Cardiac muscle cell (in vitro differentiated cells and primary cell): ENCODE measurements at places on chromosomes 1 and 21. TPM values are rescaled to one million over a fixed set of nuclear protein-coding genes. Genes with fewer than 3 reads are reported as not detected.

Gene FAM110D
- total RNA-seq: 4.7 and 6.8 TPM in 2 replicates

Gene FCGR3A
- not detected in 2 replicates for total RNA-seq

Gene PFDN2
- 85.4 and 137 TPM in 2 replicates for total RNA-seq

- DNase-seq: no peak
These were observed 39.7 kb downstream of the NUP210L start for GRCh38 chr1:154115180-154115579.

DNA sequence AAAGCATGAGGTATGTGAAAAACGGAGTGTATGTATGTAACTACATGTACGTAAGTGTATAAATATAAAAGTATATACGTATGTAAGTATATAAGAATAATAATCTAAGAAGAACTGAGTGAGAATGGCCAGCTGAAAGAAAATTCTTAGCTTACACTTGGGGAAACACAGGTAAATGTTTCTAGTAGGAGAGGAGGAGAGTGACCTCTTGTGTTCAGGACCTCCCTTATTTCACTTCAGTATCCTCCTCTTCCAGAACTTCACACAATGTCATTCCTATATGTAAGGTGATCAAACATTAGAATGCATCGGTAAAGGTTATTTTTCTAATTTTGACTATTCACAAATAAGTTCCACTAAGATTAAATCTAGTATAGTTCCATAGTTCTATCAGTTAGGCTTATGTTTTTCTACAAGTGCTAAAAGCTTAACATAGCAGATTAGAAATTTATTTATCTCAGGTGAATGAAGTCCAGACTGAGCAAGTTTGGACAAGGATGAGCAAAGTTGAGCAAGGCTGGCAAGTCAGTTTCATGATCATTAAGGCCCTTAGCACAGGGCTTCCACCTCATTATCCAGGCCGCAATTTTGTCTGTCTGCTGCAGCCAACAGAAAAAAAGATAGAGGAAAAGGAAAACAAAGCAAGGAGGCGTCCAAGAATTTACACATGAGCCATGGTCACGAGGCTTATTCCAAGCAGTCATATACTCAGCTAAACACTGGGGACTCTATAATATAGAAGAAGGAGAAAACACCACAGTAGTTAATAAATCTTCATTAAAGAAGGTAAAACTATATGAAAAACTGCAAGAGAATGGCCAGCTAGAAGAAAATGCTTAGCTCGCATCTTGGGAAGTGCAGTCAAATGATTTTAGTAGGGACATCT is 7.1 kb upstream of the MROH9 start:
- peak; percentile 32 for DNase-seq

- no peak for DNase-seq
These were observed 139.2 kb downstream of the PTPRC start for GRCh38 chr1:198778049-198778448.

- DNase-seq: peak; percentile 5
These were observed 473.0 kb upstream of the VAMP3 start for GRCh38 chr1:7298145-7298544.

GRCh38 chr1:220879509-220880361 is 492 bp downstream of the HLX start:
- DNase-seq: peak; percentile 69

DNA sequence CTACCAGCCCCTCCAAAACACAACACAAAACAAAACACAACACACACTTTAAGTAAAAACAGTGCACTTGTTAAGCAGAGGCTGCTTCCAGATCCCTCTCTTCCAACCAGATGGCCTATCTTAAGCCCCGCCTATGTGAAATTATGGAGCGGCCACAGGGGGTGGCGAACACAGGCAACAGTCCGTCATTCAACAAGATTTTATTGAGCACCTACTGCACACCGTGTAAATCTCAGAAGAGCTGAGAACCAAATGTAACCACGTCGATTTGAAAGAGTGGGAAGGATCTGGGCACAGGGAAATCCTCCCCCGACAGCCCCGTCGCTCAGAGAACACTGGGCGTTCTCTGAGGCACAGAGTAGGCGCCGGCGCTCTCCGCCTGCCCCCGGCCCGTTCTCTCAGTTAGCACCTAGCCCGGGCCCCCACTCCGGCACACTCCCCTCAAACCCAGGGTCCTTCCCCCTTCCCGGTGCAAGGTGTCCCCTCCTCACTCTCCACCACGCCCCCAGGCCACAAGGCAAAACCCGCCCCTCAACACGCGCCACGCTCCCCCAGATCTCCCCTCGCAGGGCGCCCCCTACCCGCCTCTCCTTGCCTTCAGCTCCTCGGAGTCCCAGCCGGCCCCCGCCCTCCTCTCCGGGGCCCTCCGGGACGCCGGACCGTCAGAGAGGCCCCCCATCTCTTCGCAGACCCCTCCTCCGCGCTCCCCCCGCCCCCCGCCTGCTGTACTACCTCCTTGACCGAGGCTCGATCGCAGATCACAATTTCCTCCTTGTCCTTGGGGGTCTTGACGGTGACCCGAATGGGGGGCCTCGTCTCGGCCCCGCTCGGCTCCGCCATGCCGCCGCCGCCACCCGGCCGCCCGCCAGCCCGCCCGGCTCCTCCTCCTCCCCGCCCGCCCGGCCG is 483 bp downstream of the UBQLN4 start:
- DNase-seq: peak; percentile 84

DNA sequence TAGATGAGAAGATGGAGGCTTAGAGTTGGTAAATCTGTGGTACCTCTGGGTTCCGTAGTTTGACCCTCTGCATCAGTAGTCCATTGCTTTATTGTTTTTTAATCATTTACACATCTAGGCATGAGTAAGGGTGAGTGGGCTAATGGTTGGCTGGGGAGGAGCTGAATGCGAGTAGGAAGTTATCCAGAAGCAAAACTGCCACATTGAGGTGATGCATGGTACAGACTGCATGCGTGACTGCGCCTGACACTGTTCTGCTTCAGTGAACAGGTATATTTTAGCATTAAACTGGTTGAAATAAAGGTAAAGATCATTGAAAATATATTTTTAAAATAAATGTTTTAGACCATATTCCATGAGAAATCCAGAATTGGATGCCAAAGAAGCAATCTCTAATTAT is 4.4 kb downstream of the DNAJC16 start:
- no peak for DNase-seq

DNA sequence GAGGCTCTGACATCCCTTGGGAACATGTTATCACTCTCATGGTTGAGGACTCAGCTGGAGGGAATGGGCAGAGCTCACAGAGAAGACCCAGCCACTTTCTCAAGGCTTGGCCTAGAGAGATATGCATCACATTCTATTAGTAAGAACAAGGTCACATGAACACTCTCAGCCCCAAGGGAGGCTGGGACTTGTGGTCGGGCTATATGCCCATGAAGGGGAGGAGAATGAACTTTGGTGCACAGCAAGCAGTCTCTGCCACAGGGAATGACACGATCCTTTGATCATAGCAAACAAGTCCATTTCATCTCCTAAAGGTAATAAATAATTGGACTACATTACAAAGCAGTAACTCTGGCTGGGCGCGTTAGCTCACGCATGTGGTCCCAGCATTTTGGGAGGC is 105.7 kb downstream of the SYF2 start:
- DNase-seq: peak; percentile 8
